ENCODE measurements at places on chromosomes 6 and 20. TPM values are rescaled to one million over a fixed set of nuclear protein-coding genes. Genes with fewer than 3 reads are reported as not detected.

Gene BPI
- not detected for polyA plus RNA-seq

Gene SRMS
- polyA plus RNA-seq = not detected

Gene PSORS1C1
- polyA plus RNA-seq = not detected

Gene GHRH
- not detected for polyA plus RNA-seq

Gene GINM1
- polyA plus RNA-seq = 28.4 TPM
